ENCODE measurements at places on chromosomes 13 and 19.
A peak's percentile ranks its signal among the peaks of the same experiment; 100 is the strongest.

DNA sequence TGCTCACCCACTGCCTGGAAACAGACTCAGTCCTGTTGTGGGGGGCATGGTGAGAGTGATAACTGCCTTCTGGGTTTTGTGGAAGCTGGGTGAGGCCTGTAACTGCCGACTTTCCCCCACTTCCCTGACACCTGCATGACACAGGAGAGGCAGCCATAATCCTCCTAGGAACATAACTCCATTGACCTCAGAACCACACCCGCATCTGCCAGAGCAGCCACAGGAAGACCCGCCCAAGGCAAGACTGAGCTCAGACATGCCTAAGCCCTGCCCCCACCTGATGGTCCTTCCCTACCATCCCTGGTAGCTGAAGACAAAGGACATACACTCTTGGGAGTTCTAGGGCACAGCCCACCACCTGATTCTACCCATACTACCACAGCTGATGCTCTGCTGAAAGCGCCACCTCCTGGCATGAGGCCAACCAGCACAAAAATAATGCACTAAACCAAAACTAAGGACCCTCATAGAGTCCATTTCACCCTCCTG, 326.7 kb downstream of the RBM26 start:
- DNase-seq, result no peak

DNA sequence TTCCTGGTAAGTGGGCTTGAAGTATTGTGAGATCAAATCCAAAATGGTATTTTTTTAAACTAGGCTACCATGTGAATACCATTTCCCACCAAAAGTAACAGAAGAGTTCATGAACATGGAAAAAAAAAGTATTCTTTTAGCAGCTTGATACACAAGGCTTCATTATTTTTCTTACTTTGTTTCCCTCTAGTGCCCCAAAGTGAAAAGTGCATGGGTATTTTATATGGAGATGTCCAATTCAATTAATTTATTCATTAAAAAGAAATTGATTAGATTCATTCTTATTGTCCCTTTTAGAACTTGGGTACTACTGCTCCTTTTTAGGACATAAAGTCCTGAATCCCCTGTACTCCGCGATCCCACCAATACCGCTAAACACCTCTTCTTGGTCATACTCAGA, 28.6 kb upstream of the SCEL start:
- no peak for DNase-seq

GRCh38 chr13:76048675-76049375, 412.7 kb downstream of the LMO7 start:
- DNase-seq, result no peak

DNA sequence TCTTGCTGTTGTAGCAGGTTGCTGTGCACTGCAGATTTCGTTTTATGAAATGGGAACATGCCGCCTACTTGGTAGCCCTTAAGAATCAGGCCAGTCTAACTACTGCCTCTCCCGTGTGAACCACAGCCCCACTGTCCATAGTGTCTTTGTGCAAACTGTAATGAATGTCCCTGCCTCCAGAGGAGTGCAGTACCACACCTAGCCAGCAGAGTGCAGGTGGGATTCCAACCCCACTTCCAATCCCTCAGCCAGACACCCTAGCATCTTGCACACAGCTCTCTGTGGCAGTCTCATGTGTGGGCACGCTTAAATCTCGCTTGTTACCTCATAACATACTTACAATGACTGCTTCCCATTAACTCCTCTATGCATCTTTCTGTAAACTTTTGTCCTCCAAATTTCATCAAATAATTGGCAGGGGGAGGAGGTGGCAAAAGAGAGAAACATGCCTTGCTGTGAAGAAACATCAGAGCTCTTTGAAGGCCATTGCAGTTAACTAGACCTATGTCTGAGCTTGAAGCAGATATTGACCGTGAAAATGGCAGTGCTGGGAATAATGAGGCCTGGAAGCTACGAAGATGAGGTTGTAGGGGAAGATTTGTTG, 47.2 kb downstream of the ZAR1L start:
- DNase-seq, result no peak

- DNase-seq, result peak; percentile 90
Observed at GRCh38 chr13:48975856-48976575, at the start of gene FNDC3A. Gene FNDC3A (plus strand): TSS chr13:48975912. CDS start chr13:49006191, 30,279 bp downstream.

DNA sequence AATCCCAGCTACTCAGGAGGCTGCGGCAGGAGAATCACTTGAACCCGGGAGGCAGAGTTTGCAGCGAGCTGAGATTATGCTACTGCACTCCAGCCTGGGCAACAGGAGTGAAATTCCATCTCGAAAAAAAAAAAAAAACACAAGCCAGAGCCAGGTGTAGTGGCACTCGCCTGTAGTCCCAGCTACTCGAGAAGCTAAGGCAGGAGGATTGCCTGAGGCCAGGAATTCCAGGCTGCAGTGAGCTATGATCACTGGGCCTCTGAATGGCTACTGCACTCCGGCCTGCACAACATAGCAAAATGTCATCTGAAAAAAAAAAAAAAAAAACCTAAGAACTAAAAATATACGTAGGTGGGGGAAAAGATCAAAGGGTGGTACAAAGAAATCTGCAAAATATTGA, 19.4 kb downstream of the EPS15L1 start:
- no peak for DNase-seq

- DNase-seq, result no peak
Observed at GRCh38 chr19:1616875-1617274, 11.6 kb upstream of the UQCR11 start.

DNA sequence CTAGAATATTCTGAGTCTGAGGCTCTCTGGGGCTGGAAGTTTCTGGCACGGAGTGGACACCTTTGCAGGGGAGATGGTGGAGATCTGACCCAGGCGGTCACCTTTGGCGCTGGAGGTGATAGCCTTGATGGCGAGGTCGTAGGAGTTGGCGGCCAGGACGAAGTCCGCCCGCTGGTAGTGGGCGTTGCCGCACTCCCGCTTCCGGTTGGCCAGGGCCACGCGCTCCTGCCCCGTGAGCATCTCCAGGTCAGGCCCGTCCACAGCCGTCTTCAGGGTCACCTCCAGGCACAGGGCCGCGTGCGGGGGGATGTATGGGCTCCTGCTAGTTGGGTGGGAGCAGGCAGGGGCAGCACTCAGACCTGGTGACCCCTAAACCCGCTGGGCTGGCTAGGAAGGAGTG, 5.3 kb downstream of the FKBP8 start:
- DNase-seq, result no peak

- DNase-seq, result no peak
Observed at GRCh38 chr19:38228491-38229439, 4.7 kb upstream of the DPF1 start.

- DNase-seq, result peak; percentile 40
Observed at GRCh38 chr19:17441241-17442021, 7.0 kb downstream of the TMEM221 start.

DNA sequence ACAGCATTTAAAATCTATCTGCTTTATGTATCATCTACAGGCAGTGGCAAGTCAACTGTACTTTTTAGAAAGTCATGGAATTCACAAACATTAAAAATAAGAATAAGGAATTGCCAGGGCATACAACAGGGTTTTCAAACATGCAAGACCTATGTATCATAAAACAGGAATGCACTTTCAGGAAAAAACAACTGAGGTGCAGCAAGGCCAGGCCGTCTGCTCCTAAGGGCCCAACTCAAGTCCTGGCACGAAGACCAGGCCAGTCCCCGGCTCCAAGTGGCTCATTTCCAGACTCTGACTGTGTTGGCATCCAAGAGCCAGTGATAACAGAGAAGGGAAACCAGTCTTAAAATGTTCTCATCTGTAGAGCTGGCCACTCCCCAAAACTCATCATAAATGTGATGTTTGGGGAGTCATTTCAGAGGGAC, 7.1 kb downstream of the RFX2 start:
- peak; percentile 89 for DNase-seq

GRCh38 chr19:8831373-8831772, 731 bp downstream of the ZNF558 start:
- DNase-seq, result peak; percentile 2

DNA sequence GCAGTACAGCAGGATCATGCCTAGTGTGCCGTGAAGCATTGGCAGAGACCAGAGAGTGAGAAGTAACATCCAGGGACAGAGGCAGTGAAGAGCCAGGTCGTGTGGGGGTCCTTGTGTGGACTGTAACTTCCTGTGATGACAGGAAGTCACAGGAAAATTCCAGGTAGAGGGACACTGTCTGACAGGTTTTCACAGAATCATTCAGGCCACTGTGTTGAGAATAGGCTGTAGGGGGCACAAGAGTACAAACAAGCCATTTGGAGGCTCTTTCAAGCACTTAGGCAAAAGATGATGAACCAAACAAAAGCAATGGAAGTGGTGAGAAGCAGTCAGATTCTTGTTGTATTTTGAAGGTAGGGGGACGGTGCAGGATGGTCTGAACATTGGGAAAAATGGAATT, 46.4 kb downstream of the N4BP2L1 start:
- DNase-seq, result peak; percentile 27

- no peak for DNase-seq
Observed at GRCh38 chr13:39559847-39560246, 43.1 kb downstream of the LHFPL6 start.

GRCh38 chr13:49645451-49645850, 17.1 kb downstream of the ARL11 start:
- DNase-seq, result no peak

- no peak for DNase-seq
Observed at GRCh38 chr13:40662866-40663265, 3.6 kb downstream of the FOXO1 start.

GRCh38 chr13:102355251-102355650, 46.6 kb downstream of the FGF14 start:
- DNase-seq, result no peak

GRCh38 chr13:42538996-42539395, 35.0 kb upstream of the TNFSF11 start:
- no peak for DNase-seq

- DNase-seq, result no peak
Observed at GRCh38 chr13:46383383-46383782, 3.7 kb downstream of the RUBCNL start.

- peak; percentile 24 for DNase-seq
Observed at GRCh38 chr19:45528149-45528743, 21.0 kb downstream of the VASP start.

DNA sequence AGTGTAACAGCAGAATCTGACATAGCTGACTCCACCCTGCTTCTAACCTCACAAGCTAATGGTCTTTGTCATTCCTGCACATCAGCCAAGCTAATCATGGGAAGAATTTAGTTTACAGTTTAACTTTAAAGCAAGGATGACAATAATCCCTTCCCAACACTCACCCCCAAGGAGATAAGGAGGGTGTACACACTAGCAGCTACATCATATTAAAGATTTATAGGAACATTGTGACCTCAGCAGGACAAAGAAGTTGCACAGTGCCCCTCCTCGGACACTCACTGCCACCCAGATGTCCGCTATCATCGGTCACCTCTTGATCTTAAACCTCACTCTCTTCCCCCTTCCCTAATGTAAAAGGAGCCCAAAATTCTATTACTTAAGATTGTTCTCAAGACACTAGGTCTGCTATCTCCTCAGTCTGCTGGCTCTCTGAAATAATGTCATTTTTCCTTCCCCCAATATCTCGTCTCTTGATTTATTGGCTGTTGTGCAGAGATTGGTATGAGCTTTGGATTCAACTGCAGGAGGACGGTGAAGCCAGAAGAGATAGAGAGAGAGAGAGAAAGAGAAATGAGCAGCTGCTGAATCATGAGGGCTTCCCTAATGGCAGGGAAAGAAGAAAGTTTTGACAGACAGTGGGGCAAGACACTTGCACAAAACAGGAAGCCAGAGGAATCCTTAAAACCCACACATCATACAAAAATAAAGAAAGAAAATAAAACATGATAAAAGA, 17.5 kb upstream of the FFAR2 start:
- no peak for DNase-seq

Measured in AG08395 (cell line).